ENCODE measurements at places on chromosomes 1 and 21. TPM values are rescaled to one million over a fixed set of nuclear protein-coding genes. Genes with fewer than 3 reads are reported as not detected.

Gene PTGFR
- 1.7 TPM for total RNA-seq

Gene WNT9A
- 1.6 TPM for total RNA-seq

GRCh38 chr1:198879711-198880306 is 241.0 kb downstream of the PTPRC start:
- DNase-seq: no peak

DNA sequence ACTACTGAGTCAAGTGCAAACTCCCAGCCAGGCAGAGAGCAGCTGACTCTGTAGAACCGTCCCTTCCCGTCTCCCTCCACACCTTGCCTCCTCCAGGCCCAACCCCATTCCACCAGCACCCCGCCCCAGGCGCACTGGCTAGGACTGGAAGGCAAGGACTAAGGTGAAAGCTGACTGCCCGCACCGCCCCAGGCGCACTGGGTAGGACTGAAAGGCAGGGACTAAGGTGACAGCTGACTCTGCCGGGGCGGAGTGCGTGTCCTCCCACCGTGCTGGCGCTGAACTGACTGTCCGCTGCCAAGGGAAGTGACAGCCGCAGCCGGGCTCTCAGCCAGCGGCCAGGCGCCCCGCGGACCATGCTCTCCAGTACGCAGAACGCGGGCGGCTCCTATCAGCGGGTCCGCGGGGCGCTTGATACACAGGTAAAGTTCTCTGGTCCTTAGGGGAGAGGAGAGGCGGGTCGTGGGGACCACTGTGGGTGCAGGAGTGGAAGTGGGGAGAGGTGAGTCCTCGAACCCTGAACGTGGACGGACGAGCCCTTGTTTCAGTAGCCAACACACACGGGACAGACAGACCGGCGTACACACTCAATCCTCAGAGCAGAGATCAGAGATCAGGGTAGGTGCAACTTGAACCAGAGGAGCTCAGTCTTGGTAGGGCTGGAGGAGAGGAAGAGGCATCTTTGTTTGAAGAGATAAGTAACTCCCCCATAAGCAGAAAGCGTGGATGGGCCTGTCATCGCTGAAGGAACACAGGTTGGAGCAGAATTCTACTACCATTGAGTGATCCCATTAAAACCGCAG is 58.0 kb downstream of the RBM11 start:
- DNase-seq: peak; percentile 89

DNA sequence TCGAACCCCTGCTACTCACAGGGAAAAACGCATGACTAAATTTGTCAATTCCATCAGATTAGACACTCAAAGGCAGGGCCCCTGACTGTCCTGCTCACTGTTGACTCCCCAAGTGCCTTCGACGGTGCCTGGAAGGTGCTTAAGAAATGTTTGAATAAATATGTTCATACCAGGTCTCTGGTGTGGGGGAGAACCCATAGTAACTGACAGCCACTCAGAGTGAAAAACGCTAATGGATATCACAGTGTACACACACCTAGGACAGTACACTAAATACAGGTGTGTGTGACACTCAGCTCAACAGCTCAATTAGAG is 39.7 kb upstream of the WASF2 start:
- DNase-seq: peak; percentile 34
